Pons (tissue), 1 donor: ENCODE measurements at places on chromosomes 3 and 15.
A peak's percentile ranks its signal among the peaks of the same experiment; 100 is the strongest.

- DNase-seq: no peak
These were observed 5.8 kb downstream of the SQOR start for GRCh38 chr15:45640616-45641015.

GRCh38 chr15:85340321-85340665 is 40.1 kb upstream of the AKAP13 start:
- DNase-seq: no peak

DNA sequence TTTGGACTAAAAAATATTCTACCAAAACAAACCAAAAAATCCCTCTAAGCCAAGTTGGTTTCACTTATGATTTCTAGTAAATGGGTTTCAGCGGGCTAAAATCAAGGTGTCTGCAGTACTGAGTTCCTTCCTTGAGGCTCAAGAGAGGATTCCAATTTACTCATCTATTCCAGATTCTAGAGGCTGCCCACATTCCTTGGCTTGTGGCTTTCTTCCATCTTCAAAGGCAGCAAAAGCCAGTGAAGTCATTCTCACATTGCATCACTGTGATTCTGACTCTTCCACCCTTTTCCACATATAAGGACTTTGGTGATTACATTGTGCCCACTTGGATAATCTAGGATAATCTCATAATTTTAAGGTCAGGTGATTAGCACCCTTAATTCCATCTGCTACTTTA is 48.1 kb downstream of the DPPA2 start:
- no peak for DNase-seq

- DNase-seq: peak; percentile 89
These were observed 110.2 kb downstream of the NR1I2 start for GRCh38 chr3:119891944-119892721.

GRCh38 chr15:92155934-92156333 is 237.7 kb upstream of the ST8SIA2 start:
- no peak for DNase-seq

DNA sequence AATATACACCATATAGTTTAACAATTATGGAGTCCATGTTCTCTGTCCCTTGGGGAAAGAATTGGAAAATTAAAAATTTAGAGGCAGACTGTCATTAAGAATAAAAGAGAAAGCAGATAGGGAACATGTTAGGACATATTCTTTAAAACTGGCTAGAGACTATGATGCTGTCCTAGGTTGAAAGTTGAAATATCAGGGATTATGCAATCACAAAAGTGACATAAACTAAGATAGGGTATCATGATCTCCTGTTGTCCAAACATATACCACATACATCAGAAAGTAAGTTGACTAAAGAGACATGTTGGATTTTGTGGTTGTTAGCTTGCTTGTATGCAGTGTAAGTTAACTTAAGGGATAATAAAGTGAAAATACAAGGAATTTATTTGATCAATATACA is 9.9 kb upstream of the EID1 start:
- no peak for DNase-seq

DNA sequence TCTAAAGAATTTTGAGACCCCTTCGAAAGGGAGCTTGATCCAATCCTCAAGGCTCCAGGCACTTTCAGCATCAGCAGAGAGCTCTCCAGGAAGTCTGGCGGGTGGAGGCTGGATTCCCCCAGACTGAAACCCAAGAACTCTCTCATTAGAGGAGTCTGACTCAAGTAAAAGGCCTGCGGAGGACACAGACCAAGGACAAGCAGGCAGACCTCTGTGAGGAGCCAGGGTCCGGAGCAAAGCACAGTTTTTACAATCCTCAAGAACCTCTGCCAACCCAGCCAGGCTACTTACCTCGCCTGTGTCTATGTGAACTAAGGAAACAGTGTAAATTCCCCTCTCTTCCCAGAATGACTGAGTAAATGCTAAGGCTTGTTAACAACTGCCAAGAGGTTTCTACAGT is 86.2 kb downstream of the FBN1 start:
- peak; percentile 28 for DNase-seq

DNA sequence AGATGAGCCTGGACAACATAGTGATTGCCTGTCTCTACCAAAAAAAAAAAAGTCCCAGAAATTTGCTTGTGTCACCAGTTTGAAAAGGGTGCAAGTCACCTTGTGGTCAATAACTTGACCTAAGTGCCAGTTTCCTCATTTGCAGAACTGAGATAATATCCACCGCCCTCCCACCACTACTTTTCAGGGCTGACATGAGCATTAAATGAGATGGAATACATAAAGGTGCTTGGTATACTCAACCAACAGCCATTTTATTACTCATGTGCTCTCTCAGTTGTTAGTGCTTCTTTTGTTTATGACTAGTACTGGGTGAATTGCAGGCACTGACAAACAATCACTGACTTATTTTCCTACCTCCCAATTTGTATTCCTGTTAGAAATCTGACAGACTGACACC is 340.5 kb upstream of the SATB1 start:
- DNase-seq: no peak

- DNase-seq: no peak
These were observed 23.8 kb upstream of the OXTR start for GRCh38 chr3:8793242-8793641.

- no peak for DNase-seq
These were observed 614 bp upstream of the MINDY2 start for GRCh38 chr15:58770519-58770856.

- DNase-seq: no peak
These were observed 662 bp downstream of the UBL7 start for GRCh38 chr15:74460298-74460697.

- DNase-seq: no peak
These were observed 18.3 kb upstream of the ONECUT1 start for GRCh38 chr15:52808441-52808840.

DNA sequence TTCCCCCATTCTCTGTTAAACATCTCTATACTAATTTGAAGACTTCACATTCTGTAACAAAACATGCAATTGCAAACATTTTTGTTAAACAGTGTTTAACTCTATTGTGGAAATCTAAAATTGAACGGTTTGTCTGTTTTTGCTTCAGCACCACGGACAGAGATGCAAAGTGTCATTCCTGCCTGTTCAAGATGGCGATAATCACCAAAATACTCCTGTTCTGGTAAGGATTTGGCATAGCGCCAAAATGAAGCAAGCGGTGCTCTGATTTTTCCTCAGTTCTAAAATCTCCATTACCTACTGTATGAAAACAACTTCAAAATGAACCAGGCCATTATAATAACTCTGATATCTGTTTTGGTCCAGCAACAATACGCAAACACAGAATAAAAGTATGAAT is 129.7 kb upstream of the TUSC7 start:
- DNase-seq: no peak

GRCh38 chr3:149442851-149443544 is 31.5 kb upstream of the TM4SF4 start:
- DNase-seq: no peak

- DNase-seq: no peak
These were observed 71.3 kb downstream of the SMAD6 start for GRCh38 chr15:66773129-66773873.

- peak; percentile 51 for DNase-seq
These were observed 43.6 kb upstream of the PLXNA1 start for GRCh38 chr3:126939338-126939718.

- DNase-seq: no peak
These were observed 68.9 kb downstream of the IL20RB start for GRCh38 chr3:137026701-137027100.

- no peak for DNase-seq
These were observed 85.1 kb downstream of the AP4E1 start for GRCh38 chr15:50993598-50993997.

DNA sequence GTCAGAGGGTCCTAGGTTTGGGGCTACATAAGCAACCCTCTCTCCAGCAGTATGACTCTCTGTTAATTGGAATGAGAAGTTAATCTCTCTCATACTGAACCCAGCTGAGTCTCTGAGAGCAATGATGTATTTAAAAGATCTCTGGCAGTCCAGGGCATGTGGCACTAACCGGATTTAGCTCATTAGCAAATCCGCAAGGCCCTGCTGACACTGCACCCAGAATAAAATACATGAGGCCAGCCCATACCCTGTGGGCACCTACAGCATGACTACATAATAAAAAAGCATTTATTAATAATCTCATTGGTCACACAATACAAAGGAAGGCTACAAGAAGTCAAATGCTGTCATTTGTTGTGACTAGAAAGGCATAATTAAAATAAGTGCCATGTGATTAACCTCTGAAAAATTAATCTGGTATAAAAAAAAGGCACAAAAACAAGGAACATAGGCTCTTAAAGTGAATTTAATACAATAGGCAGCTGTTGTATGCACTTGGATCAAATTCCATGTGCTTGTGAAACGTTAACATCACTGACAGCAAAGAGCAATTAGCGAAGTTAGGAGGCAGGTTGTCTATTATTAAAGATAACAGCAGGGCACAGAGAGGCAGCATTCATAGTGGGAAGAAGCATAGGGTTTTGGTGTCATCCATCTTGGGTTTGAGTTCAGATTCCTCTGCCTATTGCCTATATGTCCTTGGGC is 381.2 kb downstream of the WDR72 start:
- DNase-seq: no peak

- DNase-seq: no peak
These were observed 423 bp downstream of the TKT start for GRCh38 chr3:53255423-53255774.

GRCh38 chr3:50503504-50504342 is at the start of gene CACNA2D2:
Gene CACNA2D2, minus strand, starts transcription at chr3:50503634. Its CDS starts 211 bp downstream, at chr3:50503423.
- peak; percentile 3 for DNase-seq

- no peak for DNase-seq
These were observed 154.3 kb upstream of the ZBTB20 start for GRCh38 chr3:115301364-115301860.

GRCh38 chr15:85440451-85440850 is 60.0 kb downstream of the AKAP13 start:
- no peak for DNase-seq

GRCh38 chr3:194640829-194641228 is 7.6 kb upstream of the TMEM44 start:
- DNase-seq: no peak
